Cerebellar cortex (tissue), 1 donor: ENCODE measurements at places on chromosomes 4 and X.
A peak's percentile ranks its signal among the peaks of the same experiment; 100 is the strongest.

DNA sequence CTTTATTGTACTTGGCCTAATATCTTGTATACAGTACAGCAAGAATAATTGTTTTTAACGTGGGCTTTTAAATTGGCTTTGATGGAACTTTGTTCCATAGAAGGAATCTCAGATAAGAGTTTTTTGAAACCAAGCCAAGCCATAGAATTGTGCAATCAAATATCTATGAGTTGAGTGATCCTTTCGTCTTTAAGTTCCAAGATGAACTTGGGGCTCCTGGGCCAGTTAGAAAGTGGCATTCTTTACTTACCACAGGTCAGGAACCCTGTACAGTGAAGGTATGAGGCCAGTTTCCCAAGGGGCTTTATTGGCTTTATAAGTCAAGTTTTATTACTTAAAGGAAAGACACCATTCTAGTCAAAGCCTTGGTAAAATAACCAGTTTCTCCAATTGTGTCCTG lies 2104.2 kb downstream of the PCDH7 start:
- no peak for DNase-seq

DNA sequence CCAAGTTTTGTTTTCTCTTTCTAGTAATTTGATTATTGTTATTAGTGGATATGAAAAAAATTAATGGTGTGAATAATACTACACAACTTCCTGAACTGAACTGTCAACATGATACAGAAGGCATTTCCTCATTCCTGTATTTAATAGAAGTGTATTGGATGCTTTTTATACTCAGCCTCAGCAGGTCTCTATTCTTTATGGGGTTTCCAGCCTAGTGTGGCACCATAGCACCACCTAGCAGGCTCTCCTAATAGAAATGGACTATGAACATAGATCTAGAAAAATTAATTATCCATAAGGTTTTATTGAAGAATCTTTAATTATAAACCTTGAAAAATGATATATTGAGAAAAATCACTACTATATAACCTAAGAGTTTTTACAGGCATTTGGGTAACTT lies 52.4 kb downstream of the GLRB start:
- peak; percentile 16 for DNase-seq

DNA sequence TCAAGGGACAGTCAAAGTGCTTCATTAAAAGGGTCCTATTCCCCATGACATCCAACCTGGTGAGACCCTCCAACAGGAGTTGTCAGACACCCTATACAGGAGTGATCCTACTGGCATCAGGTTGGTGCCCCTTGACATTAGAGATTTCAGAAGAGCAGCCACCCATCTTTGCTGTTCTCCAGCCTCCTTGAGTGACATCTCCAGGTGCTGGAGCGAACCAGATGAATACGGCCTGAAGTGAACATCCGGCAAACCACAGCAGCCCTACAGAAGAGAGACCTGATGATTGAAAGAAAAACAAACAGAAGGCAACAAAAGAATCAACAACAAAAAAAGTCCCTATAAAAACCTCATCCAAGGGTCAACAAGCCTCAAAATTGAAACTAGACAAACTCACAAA lies 146.1 kb upstream of the PBDC1 start:
- DNase-seq = no peak

- no peak for DNase-seq
Observed at GRCh38 chrX:81120258-81120935, 81.3 kb downstream of the HMGN5 start.

GRCh38 chr4:55730280-55730931 lies 89.2 kb upstream of the EXOC1L start:
- DNase-seq = no peak

- DNase-seq = no peak
Observed at GRCh38 chr4:44738615-44739014, 12.3 kb upstream of the GNPDA2 start.

DNA sequence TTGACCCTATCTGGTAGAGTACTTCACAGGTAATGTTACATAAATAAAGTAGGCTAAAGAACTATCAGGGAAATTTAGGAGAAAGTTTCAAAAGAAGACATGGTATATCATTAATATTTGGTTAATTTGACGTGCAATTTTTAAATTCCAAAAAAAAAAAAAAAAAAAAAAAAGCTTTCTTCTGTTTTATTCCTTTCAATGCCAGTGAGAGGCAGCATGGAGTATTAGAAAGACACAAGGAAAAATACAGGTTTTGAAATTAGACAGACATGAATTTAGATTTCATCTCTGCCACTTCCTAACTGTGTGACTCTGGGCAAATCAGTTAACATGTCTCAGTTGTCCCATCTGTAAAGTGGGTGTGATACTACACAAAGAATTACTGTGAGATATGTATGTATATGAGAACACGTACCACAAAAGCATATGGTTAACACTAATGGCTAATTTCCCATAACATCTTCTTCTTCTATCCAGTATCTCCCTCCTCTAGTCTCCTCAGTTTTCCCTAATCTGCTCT lies 132.5 kb downstream of the GPC3 start:
- no peak for DNase-seq

- DNase-seq = peak; percentile 62
Observed at GRCh38 chrX:41275661-41276609, 58.0 kb upstream of the DDX3X start.

DNA sequence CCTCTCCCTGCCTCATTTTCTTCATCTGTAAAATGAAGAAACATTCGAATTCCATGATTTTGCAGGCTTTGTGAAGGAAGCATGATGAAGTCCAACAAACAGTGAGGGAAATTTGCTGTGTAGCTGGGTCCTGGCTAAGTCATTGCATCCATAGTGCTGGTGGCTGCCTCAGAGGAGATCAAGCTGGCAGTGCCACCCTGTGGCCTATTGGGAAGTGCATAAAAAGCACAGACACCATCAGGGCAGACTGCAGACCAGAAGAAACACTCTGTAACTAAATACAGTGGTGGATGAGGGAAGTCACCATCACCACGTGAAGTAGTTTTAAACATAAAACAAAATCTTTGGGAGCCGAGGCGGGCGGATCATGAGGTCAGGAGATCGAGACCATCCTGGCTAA lies 40.7 kb upstream of the DDX3X start:
- peak; percentile 24 for DNase-seq

DNA sequence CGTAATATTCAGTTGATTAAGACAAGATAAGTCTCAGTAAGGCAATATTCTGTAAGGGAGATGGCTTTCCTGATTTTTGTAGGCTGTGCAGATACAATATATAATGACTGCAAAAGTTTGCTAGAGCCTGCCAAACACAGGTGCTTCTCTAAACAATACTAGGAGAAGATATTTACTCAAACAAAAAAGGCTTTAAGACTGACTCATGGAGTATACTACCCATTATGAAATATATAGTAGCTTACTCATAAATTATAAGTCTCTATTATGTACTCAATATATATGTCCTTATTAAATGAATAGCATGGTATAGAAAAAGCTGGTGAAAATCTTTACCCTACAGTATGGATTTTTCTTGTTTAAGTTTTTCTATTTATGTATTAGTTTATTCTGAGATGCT lies 93.2 kb upstream of the IL15 start:
- no peak for DNase-seq

DNA sequence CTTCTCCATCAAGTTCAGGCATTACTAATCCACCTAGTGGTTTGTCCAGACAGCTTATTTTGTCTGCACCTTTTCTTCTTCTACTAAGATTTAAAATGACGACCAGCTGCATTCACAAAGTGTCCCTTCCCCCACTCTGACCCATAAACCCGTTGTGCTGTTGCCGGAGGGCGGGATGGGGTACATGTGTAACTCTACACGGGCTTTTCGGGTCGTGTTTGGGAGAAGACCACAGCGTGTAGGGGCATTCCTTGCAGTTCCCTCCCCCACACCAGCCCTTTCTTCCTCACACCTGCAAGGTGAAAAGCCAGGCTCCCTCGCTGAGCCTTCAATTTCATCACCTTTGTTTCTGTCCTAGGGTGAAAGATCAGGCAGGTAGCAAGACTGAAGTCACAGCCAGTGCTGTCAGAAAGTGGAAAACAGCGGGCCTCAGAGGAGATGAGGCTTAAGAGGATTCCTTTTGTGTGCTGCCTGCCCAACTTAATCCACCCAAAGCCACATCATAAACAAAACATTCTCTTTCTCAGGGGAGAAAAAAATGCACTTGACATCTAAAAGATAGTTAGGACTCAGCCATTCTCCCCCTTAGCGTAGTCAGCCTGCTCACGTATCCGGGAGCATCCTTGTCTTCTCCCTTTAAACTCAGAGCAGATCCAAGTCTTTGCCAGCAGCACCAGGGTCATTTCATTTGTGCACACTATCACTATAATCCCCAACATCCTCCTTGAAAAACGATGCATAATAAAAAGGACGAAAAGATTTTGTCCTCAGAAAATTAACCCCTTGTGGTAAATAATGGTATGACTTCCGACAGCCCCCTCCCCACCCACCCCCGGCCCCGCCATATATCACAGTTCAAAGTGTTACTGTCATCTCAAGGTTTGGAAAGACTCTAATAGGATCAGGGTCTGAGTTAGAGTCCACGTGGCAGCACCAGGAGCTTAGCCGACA lies 599.0 kb downstream of the RAB28 start:
- DNase-seq = no peak

- DNase-seq = no peak
Observed at GRCh38 chr4:79897174-79897573, 175.9 kb downstream of the ANTXR2 start.

DNA sequence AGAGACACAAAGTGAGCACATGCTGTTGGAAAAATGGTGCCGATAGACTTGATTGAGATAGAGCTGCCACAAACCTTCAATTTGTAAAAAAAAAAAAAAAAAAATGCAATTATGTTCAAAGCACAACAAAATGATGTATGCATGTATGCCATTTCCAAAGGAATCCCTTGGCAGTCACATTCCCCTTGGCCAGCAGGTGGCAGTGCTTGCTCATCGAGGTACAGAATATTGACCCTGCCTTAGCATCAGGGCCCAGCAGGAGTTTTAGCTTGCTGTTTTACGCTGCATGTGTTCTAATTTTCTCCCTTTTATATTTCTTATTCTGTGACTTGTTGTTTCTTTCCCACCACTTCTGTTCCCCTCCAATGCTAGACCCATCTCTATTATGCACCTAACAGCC lies 34.5 kb upstream of the CYBB start:
- DNase-seq = peak; percentile 61

DNA sequence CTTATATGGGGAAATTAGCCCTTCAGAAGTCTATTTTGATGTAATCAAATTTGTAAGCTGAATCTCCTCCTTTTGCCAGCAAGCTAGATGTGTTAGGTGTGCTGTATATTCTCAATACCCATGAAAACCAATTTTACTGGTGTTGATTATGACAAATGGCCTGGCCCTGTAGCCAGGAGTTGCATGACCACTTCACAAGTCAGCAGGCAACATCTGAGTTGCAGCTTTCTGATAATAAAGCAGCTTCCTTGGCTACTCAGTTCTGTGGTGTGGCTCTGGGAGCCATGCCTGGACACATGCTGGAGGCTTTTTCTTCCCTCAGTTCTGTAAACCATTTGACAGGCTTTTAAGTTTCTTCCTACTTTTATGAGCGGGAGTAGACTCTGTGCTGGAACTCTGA lies 154.1 kb upstream of the CXCL13 start:
- no peak for DNase-seq

- no peak for DNase-seq
Observed at GRCh38 chr4:98506462-98507132, 151.8 kb downstream of the TSPAN5 start.

GRCh38 chrX:103214870-103215424 lies at the start of gene BEX4:
BEX4 (plus strand) TSS chrX:103215108; CDS start chrX:103216154, 1,046 bp downstream.
- DNase-seq = peak; percentile 83

- DNase-seq = no peak
Observed at GRCh38 chrX:136141569-136141968, 5.8 kb upstream of the FHL1 start.

GRCh38 chr4:96786306-96786705 lies 946.4 kb downstream of the PDHA2 start:
- DNase-seq = no peak

- DNase-seq = peak; percentile 82
Observed at GRCh38 chrX:10677490-10677889, 57.1 kb upstream of the MID1 start.

- no peak for DNase-seq
Observed at GRCh38 chr4:68797618-68798017, 18.2 kb upstream of the UGT2B10 start.

DNA sequence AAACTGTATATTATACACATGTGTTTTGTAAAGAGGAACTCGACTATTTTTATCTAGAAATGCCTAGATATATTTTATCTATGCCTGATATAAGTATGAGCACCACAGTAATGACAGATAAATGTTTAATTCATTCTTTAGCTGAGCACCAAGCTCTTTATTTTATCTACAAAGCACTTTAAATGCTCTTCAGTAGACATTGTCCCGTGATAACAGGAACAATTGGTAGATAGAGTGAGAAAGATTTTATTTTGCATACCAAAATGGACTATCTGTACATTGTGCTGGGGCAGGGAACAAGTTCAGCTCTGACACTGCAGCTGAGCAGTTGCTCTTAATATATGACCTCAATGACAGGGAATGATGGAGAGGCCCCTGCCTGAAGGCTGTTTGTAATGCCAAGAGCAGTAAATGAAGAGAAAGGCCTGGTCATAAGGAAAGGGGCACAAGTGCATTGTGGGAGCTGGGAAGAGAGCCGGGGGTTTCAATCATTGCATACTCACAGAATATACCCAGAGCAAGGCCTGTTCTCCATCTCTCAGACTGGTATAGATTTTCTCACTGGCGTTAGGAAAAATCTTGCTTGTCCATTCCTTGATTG lies 57.3 kb downstream of the SEPTIN11 start:
- no peak for DNase-seq

- DNase-seq = peak; percentile 67
Observed at GRCh38 chrX:132217203-132218073, 1.8 kb downstream of the RAP2C start.

DNA sequence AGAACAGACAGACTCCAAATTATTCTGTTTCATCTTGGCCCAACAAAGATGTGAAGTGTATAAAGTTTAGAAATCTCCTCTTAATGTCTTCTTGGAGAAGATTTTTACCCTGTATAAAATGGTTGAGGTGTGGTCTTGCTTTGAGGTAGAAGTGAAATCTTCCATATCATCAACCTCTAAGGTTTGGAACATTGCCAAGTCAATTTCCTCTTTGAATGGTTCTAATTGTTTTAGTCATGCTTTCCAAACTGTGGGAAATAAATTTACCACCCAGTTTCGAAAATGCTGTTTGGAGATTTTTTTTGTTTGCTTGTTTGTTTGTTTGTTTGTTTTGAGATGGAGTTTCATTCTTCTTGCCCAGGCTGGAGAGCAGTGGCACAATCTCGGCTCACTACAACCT lies 174.1 kb upstream of the ADAMTS3 start:
- DNase-seq = no peak

DNA sequence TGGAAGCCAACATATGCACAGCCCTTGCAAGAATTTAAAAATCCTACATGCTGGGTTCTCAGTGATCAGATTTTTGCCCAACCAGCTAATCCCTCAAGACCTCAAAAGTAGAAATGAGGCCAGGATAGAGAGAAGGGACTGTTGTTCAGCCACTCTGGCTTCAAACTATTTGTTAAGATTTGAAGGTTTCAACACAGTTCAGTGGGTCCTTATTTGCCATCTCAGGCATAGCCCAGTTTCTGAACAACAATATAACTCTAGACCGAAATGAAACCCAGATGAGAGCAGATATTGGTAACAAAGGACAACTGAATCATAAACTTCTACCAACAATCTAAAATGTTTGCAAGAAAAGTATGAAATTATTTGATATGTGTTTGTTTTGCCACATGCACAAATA lies 237.3 kb downstream of the NR3C2 start:
- DNase-seq = no peak

GRCh38 chr4:1728061-1728980 lies 7.0 kb downstream of the TACC3 start:
- no peak for DNase-seq

- DNase-seq = no peak
Observed at GRCh38 chrX:41982953-41983352, 59.6 kb upstream of the CASK start.
